ENCODE measurements at places on chromosomes 12 and 14.

GRCh38 chr14:63564318-63564717 is 21.1 kb upstream of the PPP2R5E start:
- DNase-seq = peak; percentile 62

- no peak for DNase-seq
These were observed 230.8 kb upstream of the NAV3 start for GRCh38 chr12:77599782-77600467.

GRCh38 chr12:43816168-43816567 is 10.1 kb upstream of the TWF1 start:
- no peak for DNase-seq

DNA sequence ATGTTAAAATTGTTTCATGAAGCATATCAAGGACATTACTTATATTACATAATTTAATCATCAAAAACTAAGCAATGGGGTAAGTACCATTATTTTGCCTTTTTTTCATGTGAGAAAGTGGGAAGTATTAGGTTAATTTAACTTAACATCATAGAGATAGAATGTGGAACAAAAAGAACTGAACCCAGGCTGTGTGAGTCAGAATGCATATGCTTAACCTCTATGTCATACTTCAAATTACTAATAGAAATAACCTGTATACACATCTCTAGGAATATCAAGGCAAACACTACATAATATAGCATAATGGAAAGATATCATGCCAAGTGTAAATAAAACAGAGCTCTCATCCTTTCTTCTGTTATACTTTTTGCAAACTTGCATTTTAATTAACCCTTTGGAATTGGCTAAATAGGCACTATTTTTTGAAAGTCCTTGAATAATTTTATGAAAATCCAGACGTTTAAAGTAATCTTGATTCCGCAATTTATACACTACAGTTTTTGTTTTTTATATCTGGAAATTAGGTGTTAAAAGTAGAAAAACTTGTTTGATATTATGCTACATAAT is 777.7 kb downstream of the SLC6A15 start:
- no peak for DNase-seq

DNA sequence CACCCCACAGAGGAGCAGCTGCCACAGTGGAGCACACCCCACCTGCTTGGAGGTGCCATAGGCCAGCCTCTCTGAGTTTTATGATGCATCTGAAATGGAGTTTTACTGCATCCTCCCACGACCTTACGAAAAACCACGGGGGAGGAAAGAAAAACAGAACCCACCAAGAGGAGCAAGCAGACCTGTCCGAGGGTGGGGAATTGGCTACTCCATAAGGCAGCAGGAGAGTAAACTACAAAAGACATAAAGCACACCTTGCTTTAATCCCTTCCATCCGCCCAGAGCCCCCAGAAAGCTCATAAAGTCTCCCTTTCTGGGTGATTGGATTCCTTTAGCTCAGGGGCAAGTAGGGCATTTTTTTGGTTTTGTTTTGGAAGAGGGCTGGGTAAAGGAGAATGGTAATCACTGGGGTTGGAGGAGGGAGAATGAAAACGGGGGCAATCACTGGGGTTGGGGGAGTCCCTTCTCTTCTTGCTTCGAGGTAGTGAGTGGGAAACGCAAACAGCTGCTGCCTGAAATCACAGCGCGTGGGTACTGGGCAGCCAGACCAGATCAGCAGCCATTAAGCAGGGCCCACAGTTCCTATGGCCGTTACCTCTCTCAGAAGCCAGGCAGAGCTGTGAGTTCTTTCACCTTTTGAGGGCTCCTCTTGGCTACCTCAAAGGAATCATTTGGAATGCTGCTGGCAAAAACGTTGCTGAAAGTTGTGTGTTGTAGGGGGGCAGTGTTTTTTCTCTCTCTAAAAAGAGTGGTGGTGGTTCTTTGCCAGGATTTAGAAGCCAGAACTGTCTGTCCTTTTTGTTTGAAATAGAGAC is 433.6 kb downstream of the ZFP36L1 start:
- no peak for DNase-seq

- DNase-seq = no peak
These were observed 13.9 kb downstream of the FBXO34 start for GRCh38 chr14:55285048-55285652.

DNA sequence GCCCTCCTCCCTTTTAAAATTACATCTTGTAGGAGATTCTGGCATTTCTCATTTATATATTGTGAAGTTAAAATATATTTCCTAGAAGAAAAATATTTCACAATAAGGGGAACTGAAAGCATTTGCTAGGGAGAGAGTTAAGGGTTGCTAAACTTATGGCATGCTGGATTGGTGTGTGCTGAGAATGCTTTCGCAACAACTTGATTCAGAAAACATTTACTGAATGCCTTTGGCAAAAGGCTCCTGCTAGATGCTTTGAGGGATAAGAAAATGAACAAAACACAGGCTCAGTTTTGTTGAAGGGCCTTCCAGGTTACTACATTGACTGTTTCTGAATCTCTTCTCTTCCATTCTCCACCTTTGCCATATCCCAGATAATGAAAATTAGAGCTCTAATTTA is 67.5 kb downstream of the DIP2B start:
- peak; percentile 97 for DNase-seq

- DNase-seq = no peak
These were observed 45.8 kb downstream of the NEUROD4 start for GRCh38 chr12:55065535-55065934.

DNA sequence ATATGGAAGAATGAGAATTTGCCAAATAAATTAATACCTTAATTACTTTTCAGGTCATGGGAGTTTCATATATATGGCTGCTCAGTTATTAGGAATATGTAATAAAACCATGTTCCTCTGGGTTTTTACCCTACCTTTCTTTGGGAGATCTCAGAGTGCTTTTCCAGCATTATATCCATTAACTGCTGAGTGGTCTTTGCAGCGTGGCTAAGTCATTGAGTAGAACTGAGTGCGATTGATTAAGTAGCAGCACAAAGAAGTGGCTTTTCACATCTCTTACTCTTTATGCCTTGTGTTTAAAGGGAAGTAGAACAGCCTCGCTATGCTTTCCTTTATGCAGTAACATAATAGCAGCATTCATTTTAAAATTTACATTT is 340.1 kb downstream of the SNAPC1 start:
- DNase-seq = no peak

GRCh38 chr14:75170772-75171171 is 5.6 kb downstream of the TMED10 start:
- DNase-seq = peak; percentile 75

DNA sequence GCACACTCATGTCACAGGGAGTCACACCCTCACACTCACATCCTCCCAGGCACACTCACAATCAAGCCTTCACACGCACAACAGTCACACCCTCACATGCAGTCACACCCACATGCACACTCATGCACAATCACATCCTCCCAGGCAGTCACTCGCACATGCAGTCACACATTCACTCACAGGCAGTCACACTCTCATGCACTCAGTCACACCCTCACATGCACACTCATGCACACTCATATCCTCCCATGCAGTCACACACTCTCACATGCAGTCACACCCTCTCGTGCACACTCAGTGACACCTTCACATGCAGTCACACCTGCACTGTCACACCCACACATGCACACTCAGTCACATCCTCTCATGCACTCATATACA is 12.3 kb downstream of the TMEM179 start:
- no peak for DNase-seq

DNA sequence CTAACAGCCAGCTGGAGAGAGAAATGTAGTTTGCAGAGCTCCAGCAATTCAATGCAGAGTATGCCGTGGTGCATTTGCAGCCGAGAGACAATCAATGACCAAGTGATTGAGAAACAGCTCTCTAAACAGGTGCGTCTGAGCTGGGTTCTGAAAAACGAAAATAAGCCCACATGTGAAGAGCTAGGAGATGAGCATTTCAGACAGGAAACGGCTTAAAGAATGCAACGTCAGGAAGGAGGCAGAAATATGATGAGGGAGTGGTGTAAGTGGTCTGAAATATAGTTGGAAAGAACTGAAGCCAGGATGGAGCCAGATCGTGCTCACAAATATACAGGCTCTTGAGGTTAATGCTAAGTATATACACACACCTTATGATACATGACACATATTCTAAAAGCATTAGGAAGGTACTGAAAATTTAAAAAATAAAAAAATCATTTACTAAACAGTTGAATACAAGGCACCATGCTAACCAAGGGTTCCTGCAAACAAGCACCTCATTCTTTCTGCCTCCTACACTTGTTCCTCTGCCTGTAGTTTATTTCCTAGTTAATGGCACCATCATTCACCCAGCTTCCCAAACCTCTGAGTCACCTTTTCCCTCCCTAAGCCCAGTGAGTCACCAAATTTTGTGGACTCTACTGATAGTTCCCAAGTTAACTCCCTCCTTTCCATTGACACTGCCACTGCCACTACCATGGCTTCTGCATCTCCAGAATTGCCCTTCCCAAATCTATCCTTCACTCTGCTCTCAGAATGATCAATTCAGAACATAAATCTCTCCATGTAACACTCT is 2.3 kb upstream of the GARIN2 start:
- DNase-seq = no peak

GRCh38 chr12:100706033-100706432 is 88.5 kb upstream of the ANO4 start:
- no peak for DNase-seq

DNA sequence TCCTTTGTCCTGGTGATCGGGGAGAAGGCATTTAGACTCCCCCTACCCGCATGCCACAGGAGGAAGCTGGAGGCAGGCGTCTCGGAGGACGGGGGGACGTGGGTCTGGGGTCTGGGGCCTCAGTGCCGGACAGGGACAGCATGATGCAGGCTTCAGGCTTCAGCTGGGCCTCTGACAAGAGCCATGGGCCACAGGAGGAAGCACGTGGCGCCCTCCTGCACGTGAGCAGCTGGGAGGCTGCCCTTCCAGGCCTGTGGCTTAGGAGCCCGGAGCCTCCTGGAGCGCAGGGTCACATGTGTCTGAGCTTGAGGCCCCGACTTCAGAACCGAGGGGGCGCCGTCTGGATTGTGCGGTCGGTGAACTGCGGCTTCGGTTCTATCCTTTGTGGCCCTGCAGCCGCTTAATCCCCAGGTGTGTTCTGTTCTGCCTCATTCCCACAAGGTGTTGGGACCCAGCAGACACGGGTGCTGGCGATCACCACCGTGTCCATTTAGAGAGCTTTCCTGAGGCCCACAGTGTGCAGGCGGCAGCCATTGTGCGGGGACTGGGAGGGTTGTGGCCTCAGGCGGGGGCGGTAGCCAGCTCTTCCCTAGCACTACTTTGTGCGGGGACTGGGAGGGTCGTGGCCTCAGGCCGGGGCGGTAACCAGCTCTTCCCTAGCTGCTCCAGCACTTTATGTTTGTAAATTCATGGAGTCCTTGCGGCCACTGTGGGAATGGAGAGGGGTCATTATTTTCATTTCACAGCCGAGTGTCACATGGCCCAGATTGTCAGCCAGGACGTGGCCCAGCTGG is 150.2 kb downstream of the ADGRD1 start:
- no peak for DNase-seq

DNA sequence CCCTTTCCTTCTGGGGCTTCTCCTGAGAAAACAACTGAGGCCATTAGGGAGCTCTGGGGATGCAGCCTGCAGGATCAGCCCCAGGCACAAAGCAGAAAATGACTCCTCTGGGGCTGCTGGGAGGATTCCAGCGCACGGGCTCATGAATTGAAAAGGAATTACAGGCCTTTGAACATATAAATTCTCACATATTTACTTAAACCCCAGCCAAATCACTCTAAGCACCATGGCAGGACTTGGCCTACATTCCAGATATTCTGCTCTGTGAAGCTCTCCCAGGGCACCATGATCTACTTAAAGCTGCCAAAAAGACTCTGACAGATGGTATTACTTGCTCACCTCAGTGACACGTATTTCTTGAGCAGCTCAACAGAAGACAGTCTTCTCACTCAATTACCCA is 87.2 kb downstream of the ZFC3H1 start:
- DNase-seq = no peak

DNA sequence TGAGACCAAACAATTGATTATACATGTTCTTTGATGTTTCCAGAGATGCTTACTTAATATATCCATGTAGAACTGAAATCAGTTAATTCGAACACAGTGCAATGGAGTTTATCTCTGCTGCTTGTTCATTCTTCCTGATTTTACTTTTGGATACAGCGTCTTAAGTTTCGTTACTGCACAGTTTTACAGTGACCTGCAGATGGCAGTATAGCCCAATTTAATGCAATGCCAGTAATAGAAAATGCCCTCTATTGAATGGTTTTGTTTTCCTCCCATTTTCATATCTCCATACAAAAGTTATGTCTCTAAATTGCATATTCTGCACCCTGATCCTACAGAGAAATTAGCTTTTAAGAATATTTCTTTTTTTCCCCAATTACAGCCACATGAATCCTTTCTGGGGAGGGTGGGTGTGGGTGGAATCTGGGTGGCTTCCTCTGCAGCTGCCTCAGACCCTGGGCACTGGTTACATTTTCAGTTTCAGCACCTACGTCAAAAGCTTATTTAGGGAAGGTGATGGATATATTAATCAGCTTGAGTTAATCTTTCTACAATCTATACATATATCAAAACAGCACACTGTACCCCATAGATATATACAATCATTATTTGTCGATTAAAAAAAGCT is 101.1 kb upstream of the DCD start:
- DNase-seq = peak; percentile 78

- DNase-seq = no peak
These were observed 331.1 kb downstream of the BCL11B start for GRCh38 chr14:98940693-98941437.

GRCh38 chr14:95025941-95026340 is 131.4 kb downstream of the DICER1 start:
- DNase-seq = no peak

- DNase-seq = peak; percentile 92
These were observed at the start of gene ZFP36L1 for GRCh38 chr14:68792979-68793733. TSS of gene ZFP36L1 (minus strand) at chr14:68793067. CDS start at chr14:68792938, 129 bp downstream.

DNA sequence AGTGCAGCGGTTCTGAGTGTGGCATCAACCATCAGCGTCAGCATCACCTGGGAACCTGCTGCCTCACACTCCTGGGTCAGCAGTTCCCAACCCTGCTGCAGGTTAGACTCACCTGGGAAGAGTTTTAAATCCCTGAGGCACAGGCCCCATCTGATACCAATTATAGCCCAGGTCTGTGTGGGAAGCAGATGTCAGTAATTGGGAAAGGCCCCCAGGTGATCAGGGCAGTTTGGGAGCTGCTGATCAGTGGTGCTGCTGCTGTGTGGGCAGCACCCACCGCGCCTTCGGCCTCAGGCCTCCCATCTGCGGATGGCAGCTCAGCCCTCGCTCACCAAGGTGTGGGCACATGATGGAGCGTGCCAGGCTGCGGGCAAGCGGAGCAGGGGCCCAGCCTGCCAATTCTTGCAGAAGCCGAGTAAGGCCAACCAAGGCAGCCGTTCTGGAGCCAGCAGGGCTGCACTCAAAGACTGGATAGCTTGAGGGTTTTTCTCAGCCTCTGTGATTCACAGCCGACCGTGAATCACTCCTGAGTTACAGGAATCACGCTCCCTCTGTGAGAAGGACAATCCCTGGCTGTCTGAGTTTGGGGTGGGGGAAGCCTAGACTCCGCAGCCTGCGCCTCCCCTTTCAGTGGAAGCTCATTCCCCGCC is 155.6 kb upstream of the SFSWAP start:
- DNase-seq = no peak

GRCh38 chr14:91250912-91251311 is 6.4 kb upstream of the GPR68 start:
- no peak for DNase-seq
